ENCODE measurements at places on chromosomes 7 and 10.

- no peak for DNase-seq
Measured at GRCh38 chr7:155979566-155979965, 167.3 kb upstream of the SHH start.

DNA sequence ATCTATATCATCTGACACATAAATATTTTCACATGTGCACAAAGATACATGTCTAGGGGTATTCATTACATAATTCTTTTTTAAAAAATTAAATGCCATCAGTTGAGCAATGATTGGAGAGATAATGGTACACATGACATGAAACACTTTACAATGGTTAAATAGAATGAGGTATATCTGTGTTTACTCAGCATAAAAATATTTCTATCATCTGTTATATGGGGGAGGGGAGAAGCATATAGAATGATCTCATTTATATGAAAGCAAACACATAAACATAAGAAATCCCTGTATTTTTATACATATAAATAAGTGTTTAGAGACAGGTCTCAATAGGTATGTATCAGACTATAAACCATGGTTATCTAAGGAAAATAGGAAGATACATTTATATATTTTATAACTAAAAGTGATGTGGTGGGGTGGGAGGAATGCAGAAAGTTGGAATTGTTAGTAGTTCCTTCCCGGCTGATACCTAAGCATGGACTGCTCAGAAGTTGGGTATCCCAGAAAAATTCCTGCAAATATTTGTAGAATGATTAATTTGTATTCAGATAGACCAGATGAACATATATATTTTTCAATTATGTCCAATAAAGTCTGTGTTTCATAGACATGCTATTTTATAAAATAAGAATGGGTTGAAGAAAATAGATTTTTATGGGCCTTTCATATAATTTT, 75.1 kb downstream of the SHOC2 start:
- no peak for DNase-seq

DNA sequence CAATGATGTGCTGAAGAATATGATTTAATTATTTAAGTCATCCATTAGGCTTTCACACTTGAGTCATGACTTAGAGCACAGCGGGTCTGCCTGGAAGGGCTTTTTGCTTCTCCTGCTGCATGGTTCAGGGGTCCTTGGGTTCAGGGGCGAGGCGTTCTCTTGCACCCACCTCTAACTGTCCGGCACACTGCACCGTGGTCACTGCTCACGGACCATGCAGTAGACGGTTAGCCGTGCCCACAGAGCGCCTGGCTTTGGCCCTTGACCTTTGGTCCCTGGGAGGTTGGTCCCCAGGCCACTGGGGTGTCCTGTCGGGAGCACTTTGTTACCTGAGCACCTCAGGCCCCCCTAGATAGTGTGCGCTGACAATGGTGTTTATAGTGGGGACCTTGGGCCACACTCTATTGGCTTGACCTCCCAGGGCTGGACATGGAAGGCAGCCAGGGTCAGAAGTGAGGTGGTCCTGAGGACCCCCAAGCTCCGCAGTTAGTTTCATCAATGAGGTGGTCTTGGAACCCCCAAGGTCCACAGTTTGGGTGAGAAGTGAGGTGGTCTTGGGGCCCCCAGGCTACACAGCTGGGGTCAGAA, 110.6 kb downstream of the ACTR3B start:
- no peak for DNase-seq

GRCh38 chr10:28728366-28728765, 51.0 kb downstream of the BAMBI start:
- DNase-seq: no peak

GRCh38 chr7:103809229-103809994, 180.0 kb downstream of the RELN start:
- DNase-seq: no peak

Measured in activated CD8-positive, alpha-beta memory T cell treated with anti-CD3 and anti-CD28 coated beads, Interleukin-2, amount 10 ng/mL, durations not matched to agents 7 days and 5 days (primary cell).